ENCODE measurements at places on chromosomes 5 and 9.
A peak's percentile ranks its signal among the peaks of the same experiment; 100 is the strongest.

DNA sequence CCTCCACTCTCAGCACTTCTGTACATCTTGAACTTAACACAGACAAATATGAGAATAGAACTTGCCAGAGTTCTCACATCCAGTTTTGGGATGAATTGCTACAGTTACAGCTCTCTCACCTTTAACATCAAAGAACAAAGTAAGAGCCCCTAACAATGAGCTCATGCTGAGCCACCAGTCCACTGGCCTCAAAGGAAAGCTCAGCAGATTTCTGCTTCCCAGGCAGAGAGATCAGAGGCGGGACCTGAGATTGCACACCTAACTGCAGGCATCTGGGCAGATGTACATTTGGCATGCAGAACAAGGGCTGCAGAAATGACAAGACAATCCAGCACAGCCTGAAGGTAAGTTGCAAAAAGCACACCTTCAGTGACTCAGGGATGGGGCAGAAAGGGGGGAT lies 300.9 kb downstream of the MRPS30 start:
- no peak for DNase-seq

GRCh38 chr9:2765250-2765880 lies 48.1 kb downstream of the KCNV2 start:
- DNase-seq = peak; percentile 74

DNA sequence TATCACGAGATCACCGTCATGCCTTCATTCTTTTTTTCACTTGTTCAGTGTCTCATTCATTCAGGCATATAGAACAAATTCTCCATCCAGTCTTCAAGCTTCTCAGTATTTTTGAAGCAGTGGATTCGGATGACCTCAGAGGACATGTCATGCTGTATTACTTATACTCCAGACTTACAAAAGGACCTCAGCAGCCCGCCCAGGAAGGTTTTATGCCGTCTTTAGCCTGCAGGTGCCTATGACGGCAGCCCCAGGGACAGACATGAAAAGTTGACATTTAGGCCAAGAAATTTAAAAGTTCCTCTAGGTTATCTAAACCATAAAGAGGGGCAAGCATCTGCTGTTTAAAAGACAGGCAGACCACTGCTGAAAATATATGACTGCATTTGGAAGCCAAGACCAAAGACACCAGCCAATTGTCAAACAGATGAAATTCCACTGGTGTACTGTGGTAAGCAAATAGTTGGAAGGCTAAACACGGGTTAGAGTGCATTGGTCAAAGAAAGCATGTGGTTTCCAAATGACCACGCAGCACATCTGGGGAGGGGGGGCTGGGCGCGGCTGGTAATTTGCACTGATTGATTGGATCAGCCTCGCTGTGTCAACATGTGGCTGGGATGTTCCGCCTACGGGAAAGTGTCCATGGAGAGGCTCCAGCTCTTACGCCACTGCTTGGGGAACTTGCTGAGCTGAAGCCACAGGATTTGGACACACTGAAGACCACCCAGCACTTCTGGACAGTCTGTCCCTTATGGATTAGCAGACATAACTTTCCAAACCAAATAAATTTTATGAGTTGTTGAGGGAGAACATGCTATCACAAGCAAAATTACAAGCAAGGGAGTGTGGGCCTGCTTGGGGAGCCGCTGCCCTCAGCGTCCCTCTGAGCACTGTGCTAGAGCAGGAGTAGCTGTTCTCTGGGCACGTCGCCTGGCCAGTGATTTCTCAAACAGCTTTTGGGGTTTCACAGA lies 173.6 kb downstream of the FANCC start:
- no peak for DNase-seq

DNA sequence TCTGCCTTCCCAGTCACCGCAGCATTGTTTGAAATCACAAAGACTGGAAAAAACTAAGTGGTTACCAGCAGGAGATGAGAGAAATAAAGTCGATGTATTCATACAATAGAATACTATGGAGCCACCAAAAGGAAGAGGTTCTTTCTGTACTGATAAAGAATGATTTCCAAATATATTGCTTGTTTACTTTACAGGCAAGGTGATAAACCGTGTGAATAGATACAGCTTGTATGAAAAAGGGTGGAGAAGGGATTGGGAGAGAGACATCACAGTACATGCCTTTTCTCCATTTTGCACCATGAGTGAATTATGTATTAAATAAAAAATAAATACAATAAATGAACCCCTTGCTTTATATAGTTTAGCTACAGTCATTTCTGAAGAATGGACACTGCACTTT lies 91.7 kb downstream of the RFK start:
- no peak for DNase-seq

DNA sequence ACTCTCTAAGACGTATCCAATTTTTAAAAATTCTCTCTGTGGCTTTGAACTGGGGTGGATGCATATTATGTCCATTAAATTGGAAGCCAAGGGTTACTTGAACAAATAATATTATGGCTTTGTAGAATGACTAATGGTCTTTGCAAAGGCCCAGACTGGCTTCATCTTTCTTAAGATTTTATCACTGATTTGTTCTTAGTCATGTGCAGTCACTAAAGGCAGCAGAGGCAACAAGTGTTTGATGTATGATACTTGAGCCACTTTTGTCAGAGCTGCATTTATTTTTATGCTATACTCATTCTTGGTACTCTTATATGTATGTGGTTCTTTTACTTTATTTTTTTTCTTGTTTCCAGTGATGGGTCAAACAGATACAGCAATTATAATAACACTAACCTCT lies 152.2 kb downstream of the NR2F1-AS1 start:
- no peak for DNase-seq

All from LNCaP clone FGC (cell line).